ENCODE measurements at places on chromosomes 11 and 22.

DNA sequence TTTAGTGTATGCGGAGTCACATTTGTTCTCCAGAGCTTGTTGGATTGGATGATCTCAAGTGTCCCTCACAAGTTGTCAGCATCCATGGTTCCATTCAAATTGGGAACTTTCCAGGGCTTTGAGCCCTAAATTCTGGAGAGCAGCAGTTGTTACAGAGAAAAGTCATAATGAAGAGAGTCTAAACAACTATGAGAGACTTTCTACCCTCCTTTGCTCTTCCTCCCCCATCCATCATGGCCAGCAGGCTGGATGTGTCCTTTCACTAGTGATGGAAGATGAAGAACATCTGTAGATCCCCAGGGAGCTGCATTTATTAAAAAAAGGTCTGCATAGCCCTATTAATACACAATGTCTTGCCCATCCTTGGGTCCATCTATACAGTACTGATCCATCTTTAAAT lies 129.6 kb upstream of the TIMP3 start:
- no peak for DNase-seq

GRCh38 chr22:20000246-20001081 lies 16.2 kb downstream of the ARVCF start:
- DNase-seq = no peak

DNA sequence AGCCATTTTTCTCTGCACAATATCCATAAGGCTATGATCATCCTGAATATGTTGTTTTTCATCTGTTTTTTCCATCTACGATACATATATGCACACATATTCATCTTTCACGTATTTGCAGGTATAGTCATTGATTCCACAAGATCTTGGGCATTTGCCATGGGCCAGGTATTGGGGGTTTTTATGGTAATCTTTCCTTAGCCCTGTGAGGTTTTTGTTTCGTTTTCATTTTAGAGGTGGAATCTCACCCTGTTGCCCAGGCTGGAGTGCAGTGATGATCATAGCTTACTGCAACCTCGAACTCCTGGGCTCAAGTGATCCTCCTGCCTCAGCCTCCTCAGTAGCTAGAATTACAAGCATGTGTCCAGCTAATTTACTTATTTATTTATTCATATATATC lies 20.0 kb downstream of the CD6 start:
- no peak for DNase-seq

GRCh38 chr11:65503368-65503948 lies 4.6 kb downstream of the MALAT1 start:
- DNase-seq = no peak

DNA sequence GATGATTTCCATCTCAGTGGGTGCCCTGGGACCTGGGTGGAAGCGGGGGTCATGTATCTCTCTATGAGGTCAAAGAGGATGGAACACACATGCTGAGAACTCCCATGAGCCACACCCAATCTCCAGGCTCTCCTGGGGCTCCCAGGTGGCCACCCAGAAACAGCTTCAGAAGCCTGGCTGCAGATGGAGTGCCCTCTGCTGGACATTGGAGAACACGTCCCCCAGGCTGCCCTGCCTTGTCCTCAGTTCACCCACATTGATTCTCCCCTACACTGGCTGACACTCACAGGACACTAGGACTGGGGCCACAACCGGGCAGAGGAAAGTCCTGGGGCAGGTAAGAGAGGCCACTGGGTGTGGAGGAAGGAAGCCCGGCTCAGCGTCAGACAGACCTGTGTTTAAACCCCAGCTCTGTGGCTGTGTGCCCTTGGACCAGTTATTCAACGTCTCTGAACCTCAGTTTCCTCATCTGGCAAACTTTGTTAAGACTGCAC lies 4.5 kb upstream of the NOL12 start:
- peak; percentile 83 for DNase-seq

GRCh38 chr11:86514453-86514852 lies 139.8 kb downstream of the CCDC81 start:
- DNase-seq = no peak
